Mesothelial cell of epicardium (in vitro differentiated cells): ENCODE measurements at places on chromosomes 5 and 9. TPM values are rescaled to one million over a fixed set of nuclear protein-coding genes. Genes with fewer than 3 reads are reported as not detected.

The CCDC112 gene
- 8.8 to 9.6 TPM (median 9.1 TPM) in 3 replicates for total RNA-seq

The WWC1 gene
- total RNA-seq = 29.9 to 35.1 TPM (median 32.8 TPM) in 3 replicates

The CCNI2 gene
- total RNA-seq = 1.5 to 2.5 TPM (median 1.8 TPM) in 3 replicates

The SLC34A1 gene
- total RNA-seq = not detected in 3 replicates

The PLPPR1 gene
- total RNA-seq = 1.1 to 1.3 TPM (median 1.2 TPM) in 3 replicates

The ZNF169 gene
- total RNA-seq = 9.6 to 10.5 TPM (median 9.8 TPM) in 3 replicates

The CDH9 gene
- total RNA-seq = 0.65 to 1.2 TPM (median 0.66 TPM) in 3 replicates

The LCN9 gene
- 0.97 to 1.7 TPM (median 1.4 TPM) in 3 replicates for total RNA-seq
